ENCODE measurements at places on chromosomes 5 and 9. TPM values are rescaled to one million over a fixed set of nuclear protein-coding genes. Genes with fewer than 3 reads are reported as not detected.

GOLM1 gene
- total RNA-seq, result 50.9 TPM

WNT8A gene
- not detected for total RNA-seq

SLC36A3 gene
- not detected for total RNA-seq

SLC45A2 gene
- total RNA-seq, result under 0.01 TPM
